ENCODE measurements at places on chromosomes 6 and 20.

DNA sequence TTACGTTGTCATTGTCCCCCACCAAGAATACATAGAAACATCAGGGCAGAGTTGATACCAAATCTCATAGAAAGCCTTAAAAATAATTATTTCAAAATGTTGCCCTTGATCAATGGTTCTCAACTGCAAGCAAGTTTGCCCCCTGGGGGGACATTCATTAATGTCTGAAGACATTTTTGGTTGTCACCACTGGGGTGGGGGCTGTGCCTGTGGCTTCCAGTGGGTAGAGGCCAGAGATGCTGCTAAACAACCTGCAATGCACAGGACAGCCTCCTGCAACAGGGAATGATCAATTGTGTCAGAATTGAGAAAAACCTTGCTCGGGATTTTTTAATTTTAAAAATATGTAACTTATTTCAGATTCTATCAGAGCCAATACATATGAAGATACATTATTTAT, 130.6 kb upstream of the DOK5 start:
- DNase-seq = no peak

DNA sequence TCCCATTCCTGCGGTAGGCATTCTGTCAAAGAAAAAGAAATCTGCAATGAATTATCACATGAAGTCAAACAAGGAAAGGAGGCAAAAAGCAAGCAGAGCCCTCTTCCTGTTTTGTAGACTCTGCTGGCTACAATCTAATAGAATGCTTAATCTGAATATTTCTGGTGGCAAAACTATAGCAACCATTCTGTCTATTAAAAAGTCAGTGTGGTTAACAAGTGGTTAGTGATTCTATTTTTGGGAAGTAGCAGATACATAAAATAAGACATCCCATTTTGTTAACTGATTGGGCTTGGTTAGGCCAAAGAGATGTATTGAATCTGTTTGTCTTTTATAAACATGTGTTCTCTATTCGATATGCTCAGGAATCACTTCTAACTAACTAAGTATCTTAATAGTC, 442.3 kb downstream of the CDC5L start:
- no peak for DNase-seq

GRCh38 chr6:4449409-4449808, 314.0 kb upstream of the ECI2 start:
- no peak for DNase-seq

DNA sequence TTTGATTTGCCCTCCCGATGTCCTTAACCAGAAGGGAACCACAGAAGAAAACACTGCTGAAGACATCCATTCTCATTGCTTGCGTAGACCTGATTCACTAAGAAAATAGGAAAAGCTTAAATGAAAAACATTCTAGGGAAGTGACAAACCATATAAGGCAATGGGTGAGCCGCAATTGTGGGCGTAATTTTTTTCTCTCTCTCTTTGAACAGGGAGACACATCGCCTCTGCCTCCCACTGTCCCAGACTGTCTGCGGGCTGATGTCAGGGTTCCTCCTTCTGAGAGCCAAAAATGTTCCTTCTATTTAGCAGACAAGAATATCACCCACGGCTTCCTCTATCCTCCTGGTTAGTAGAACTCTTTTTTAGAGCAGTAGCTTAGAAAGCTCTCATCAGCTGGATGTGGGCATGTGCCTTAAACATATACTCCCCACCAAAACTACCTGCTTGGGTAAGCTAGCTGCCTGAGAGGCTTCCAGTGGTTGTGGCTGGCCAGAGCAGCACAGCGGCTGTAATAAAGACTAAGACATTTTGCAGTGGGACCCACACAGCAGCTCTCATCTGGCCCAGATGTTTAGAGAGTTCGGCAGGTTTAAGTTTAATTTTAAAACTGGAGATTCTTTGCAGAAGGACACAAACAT, 22.7 kb upstream of the CTAGE9 start:
- DNase-seq = no peak

- no peak for DNase-seq
Observed at GRCh38 chr6:156980948-156981347, 203.8 kb downstream of the ARID1B start.
